ENCODE measurements at places on chromosomes 16 and 17. TPM values are rescaled to one million over a fixed set of nuclear protein-coding genes. Genes with fewer than 3 reads are reported as not detected.

- H3K4me1 ChIP-seq: peaks cover 19% of the 10 kb centered on the region
- no peak for DNase-seq
- no peak overlapping the region for H3K4me3 ChIP-seq
- H3K36me3 ChIP-seq: no peaks in the 10 kb centered on the region
- H3K27me3 ChIP-seq: peaks cover 5% of the 10 kb centered on the region
- H3K27ac ChIP-seq: no peak overlapping the region
These were observed 259.4 kb upstream of the TNRC6C start for GRCh38 chr17:77698903-77699623.

- no peaks in the 10 kb centered on the region for H3K27me3 ChIP-seq
- DNase-seq: no peak
- peaks cover 56% of the 10 kb centered on the region for H3K36me3 ChIP-seq
- H3K4me1 ChIP-seq: peaks cover 19% of the 10 kb centered on the region
These were observed 23.8 kb downstream of the HAPSTR1 start for GRCh38 chr16:9115277-9115676.

The UBTF gene
- total RNA-seq: 158 TPM

DNA sequence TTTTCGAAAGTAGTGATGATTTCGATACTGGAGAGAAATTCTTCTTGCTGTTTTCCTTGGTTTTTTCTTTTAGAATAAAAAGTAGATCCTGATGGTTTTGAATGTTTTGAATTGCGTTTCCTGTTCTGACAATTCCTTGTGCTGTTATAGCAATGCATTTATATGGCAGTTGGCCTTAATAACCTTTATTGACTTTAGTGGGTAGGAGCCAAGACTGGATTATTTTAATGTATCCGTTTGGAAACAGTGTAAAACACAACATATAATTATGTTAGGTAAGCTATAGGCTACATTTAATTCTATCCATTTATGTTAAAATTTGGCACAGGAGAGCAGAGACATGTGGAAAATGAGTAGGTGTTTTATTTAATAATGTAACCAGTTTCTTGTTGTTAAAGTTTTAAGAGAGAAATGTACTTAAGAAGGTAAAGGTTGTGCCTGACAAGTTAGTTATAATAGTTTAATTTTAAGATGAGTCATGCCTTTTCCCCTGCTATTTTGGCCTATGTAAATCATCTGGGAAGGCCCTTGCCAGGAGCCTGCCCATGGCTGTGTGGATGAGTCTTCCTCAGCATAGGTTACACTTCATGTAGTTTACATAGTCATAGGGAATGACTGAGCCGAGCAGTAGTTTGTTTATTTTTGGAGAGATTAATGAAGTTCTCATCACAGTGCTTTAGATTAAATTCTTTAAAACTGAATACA lies 189.9 kb downstream of the FTO start:
- H3K27me3 ChIP-seq: no peaks in the 10 kb centered on the region
- H3K4me3 ChIP-seq: no peak overlapping the region
- DNase-seq: no peak
- no peaks in the 10 kb centered on the region for H3K4me1 ChIP-seq

The KLHL10 gene
- total RNA-seq: not detected

The STX1B gene
- total RNA-seq: 3.1 TPM

The OGFOD3 gene
- total RNA-seq: 12.9 TPM

- no peak overlapping the region for H3K27ac ChIP-seq
These were observed 205.0 kb upstream of the CACNG3 start for GRCh38 chr16:24051125-24051524.

GRCh38 chr17:40958086-40958953 lies 8.4 kb downstream of the KRT39 start:
- H3K4me1 ChIP-seq: no peaks in the 10 kb centered on the region
- no peak overlapping the region for H3K27ac ChIP-seq
- DNase-seq: no peak
- H3K27me3 ChIP-seq: no peaks in the 10 kb centered on the region
- no peaks in the 10 kb centered on the region for H3K36me3 ChIP-seq
- no peak overlapping the region for H3K4me3 ChIP-seq

The MMP25 gene
- total RNA-seq: 0.80 TPM

DNA sequence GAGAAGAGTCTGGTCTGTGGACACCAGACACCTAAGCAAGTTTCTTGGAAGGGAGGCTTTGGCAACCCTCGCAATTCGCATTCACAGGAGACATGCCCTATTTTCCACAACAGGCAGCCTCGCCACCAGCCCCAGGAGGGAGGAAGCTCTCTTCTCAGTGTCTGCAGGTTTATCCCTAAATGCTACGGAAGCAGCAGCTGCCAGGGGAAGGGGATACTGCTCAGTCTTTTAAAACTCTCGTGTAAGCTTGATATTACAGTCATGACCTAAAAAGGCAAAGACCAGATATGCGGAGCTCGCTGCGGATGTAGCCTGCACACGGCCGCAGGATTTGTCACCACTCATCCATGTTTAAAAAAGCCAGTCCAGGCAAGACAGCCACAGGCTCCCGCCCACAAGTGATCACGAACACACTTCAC lies 159.2 kb upstream of the RPH3AL start:
- H3K4me3 ChIP-seq: no peak overlapping the region
- no peaks in the 10 kb centered on the region for H3K36me3 ChIP-seq
- no peak overlapping the region for H3K27ac ChIP-seq
- H3K27me3 ChIP-seq: no peaks in the 10 kb centered on the region
- no peaks in the 10 kb centered on the region for H3K4me1 ChIP-seq

GRCh38 chr16:81554979-81555378 lies 110.4 kb downstream of the CMIP start:
- no peak overlapping the region for H3K27ac ChIP-seq
- H3K4me1 ChIP-seq: peaks cover 26% of the 10 kb centered on the region
- peaks cover 5% of the 10 kb centered on the region for H3K36me3 ChIP-seq
- H3K27me3 ChIP-seq: no peaks in the 10 kb centered on the region
- no peak for DNase-seq
- H3K4me3 ChIP-seq: no peak overlapping the region

The MYH3 gene
- total RNA-seq: 5.6 TPM

The EVPLL gene
- not detected for total RNA-seq

The EMC8 gene
- 41.7 TPM for total RNA-seq

DNA sequence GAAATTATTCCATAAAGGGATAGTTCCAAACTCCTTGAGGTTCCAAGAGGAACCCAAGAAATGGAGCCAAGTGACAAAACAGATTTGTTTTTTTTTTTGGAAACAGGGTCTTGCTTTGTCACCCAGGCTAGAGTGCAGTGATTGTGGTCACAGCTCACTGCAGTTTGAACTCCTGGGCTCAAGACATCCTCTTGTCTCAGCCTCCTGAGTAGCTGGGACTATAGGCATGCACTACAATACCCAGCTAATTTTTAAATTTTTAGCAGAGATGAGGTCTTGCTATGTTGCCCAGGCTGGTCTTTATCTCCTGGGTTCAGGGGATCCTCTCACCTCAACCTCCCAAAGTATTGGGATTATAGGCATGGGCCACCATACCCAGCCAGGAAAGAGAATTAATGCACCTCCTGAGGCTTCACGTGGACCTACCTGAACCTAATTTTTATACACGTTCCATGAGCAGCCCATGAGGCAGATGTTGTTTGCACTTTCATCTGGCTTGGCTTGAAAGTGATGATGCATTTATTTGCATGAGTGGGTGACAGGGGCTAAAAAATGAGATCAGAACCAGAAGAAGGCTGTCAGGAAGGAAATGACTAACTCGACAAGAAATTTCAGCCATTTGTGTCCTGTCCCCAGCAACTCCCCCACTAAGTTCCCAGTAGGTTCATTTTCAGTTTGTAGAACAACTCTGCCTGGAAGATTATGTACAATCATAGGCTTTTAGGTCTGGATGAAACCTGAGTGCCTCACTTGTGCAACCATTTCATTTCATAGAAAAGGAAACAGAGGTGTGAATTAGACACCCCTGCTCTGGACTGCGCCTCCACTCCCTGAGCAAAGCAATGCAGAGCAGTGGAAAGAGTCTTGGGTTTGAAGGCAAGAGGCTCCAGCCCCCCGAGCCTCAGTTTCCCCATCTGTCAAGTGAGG lies 10.3 kb upstream of the IRF8 start:
- H3K4me3 ChIP-seq: no peak overlapping the region
- H3K27ac ChIP-seq: no peak overlapping the region
- no peak for DNase-seq

- no peaks in the 10 kb centered on the region for H3K27me3 ChIP-seq
- H3K4me3 ChIP-seq: peak overlapping the region; percentile 51
- H3K4me1 ChIP-seq: peaks cover 68% of the 10 kb centered on the region
- no peak overlapping the region for H3K27ac ChIP-seq
- no peak for DNase-seq
These were observed 14.1 kb upstream of the TNS4 start for GRCh38 chr17:40515491-40516041.

The AOC3 gene
- total RNA-seq: 0.78 TPM

- no peak overlapping the region for H3K27ac ChIP-seq
- H3K36me3 ChIP-seq: no peaks in the 10 kb centered on the region
- no peak for DNase-seq
These were observed 108.2 kb upstream of the IRX5 start for GRCh38 chr16:54822492-54822891.

The EPX gene
- not detected for total RNA-seq

DNA sequence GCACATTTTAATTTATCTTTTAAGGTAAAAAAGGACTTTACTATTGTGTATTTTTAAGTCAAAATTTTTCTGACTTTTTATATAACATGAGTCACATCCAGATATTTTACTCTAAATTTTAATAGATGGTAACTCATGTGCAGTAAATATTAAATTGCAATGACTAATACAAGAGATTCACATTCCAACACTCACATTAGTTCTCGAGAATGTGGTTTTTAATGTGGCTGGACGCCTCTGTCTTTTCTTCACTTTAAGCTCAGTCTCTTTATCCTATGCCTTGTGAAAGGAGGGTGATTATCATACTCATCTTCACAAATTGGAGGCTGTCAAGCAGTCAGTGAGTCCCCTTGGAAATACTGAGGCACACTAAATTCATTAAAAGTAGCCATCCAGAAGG lies 315.6 kb downstream of the HS3ST3B1 start:
- no peaks in the 10 kb centered on the region for H3K4me1 ChIP-seq
- no peaks in the 10 kb centered on the region for H3K36me3 ChIP-seq
- H3K27ac ChIP-seq: no peak overlapping the region
- no peak for DNase-seq

GRCh38 chr17:13346996-13347762 lies 254.6 kb downstream of the HS3ST3A1 start:
- H3K27me3 ChIP-seq: no peaks in the 10 kb centered on the region
- no peak for DNase-seq
- H3K27ac ChIP-seq: no peak overlapping the region
- H3K36me3 ChIP-seq: no peaks in the 10 kb centered on the region
- no peaks in the 10 kb centered on the region for H3K4me1 ChIP-seq
- H3K4me3 ChIP-seq: no peak overlapping the region

- H3K4me1 ChIP-seq: peaks cover 10% of the 10 kb centered on the region
- no peak overlapping the region for H3K4me3 ChIP-seq
- H3K27ac ChIP-seq: no peak overlapping the region
- H3K27me3 ChIP-seq: peaks cover 3% of the 10 kb centered on the region
- no peaks in the 10 kb centered on the region for H3K36me3 ChIP-seq
- DNase-seq: no peak
These were observed 50.9 kb upstream of the PABPN1L start for GRCh38 chr16:88917146-88917914.

The TMC7 gene
- total RNA-seq: not detected
